ENCODE measurements at places on chromosomes 12 and 14.

DNA sequence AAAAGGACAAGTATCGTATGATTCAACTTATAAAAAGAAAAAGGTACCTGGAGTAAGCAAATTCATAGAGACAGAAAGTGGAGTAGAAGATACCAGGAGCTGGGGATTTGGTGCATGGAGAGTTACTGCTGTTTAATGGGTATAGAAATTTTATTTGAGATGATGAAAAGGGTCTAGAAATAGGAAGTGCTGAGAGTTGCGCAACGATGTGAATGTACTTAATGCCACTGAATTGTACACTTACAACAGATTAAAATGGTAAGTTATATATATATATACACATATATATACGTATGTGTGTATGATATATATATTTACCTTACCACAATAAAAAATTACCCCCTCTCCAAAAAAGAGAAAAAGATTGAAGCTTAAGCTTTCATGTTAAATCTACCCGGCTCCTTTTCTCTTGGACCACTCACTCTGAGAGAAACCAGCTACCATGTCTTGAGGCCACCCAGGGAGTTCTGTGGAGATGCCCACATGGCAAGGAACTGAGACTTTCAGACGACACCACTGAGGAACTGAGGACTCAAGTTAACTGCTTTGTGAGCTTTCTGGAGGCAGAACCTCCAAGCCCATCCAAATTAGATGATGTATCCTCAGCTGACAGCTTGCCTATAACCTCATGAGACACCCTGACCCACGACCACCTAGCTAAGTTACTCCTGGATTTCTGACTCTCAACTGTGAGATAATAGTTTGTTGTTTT lies 130.0 kb upstream of the BTG1 start:
- DNase-seq = no peak

- no peak for DNase-seq
Measured at GRCh38 chr12:45112306-45112705, 61.4 kb upstream of the DBX2 start.

DNA sequence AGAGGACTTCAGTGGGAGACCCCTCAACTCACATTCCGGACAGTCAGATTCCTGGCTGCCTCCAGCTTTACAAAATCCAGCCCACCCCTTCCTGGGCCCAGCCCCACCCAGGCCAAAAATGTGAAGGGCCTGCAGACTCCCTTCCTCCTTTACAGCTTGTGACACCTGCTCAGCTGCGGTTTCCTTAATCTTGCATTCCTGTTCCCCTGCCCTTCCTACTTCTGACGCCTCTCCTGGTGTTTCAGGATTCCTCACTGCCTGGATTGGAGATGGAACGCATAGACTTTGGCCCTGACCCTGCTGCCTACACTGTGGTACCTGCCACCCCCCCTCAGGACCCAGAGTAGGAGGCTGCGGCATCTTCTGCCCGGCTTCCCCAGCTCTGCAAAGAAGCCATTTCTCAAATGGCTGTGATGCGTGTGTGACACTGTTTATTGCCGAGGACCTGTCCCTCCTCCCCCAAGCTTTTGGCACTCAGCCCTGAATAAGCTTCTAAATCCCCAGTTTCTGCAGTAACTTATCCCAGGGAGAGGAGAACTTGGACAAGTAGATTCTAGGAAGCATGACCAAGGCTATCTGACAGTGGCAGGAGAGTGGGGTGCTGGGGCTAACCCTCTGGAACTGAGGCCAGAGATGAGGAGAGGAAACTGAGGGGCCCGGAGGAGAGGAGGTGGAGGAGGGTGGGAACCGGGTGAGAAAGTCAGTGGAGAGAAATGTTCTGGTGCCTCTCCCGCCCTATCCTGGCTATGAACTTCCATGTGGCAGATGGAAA lies 24.9 kb upstream of the BCDIN3D start:
- no peak for DNase-seq

- no peak for DNase-seq
Measured at GRCh38 chr12:115320967-115321366, 637.0 kb upstream of the TBX3 start.

GRCh38 chr12:123083661-123084571 lies 67.0 kb downstream of the PITPNM2 start:
- no peak for DNase-seq

DNA sequence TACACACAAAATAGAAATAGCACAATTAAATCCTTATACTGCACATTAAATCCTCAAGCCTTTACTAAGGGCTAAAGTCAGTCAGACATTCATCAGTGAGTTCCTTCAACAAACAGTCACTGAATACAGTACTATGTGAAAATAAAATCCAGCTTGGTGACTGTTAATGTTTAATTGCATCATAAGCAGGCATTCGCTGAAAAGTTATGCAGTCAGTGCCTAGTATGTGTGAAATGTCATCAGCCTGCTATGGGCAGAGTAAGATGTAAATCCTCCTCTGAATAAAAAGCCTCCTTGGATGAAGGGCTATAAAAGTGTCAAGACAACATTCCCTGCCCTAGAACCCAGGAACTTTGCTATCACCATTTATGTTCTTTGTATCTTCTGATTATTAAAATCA lies 116.4 kb downstream of the PRICKLE1 start:
- no peak for DNase-seq

DNA sequence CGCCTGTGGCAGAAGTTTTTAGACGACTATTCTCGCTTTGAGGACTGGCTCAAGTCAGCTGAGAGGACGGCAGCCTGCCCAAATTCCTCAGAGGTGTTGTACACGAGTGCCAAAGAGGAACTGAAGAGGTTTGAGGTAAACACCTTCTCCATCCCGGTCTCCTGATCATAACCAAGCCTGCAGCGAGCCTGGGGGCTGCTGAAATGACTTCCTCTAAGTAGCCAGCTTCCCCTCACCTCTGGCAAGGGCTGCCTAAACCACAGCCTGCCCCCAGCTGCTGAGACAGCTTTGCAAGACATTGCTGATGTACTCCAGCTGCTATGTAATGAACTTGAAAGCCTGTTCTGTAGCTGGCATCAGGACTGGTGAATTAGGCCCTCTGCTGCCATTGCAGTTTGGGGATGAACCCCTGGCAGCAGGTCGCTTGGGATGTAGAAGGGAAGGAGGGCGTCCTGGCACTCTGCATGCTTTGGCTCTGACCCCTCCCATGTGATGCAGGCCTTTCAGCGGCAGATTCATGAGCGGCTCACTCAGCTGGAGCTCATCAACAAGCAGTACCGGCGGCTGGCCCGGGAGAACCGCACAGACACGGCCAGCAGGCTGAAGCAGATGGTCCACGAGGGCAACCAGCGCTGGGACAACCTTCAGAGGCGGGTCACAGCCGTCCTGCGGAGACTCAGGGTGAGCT lies 84.6 kb downstream of the ESR2 start:
- DNase-seq = no peak

DNA sequence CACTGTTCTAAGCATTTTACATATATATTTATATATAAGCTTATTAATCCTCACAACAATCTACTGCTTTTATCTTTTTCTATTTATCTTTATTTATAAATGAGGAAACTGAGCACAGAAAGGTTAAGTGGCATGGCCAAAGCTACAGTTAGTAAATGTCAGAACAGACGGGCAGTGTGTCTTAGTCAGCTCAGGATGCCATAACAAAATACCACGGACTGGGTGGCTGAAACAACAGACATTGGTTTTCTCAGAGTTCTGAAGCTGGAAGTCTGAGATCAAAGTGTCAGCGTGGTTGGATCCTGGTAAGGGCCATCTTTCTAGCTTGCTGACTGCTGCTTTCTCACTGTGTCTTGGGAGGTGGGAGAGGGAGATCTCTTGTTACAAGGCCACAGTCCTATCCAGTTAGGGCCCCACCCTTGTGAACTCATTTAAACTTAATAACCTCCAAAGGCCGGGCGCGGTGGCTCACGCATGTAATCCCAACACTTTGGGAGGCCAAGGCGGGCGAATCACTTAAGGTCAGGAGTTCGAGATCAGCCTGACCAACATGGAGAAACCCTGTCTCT lies 19.8 kb downstream of the RPGRIP1 start:
- DNase-seq = no peak

GRCh38 chr14:104142136-104142945 lies 4.0 kb downstream of the KIF26A start:
- DNase-seq = no peak

- DNase-seq = no peak
Measured at GRCh38 chr12:131783915-131784541, 44.2 kb upstream of the MMP17 start.
